ENCODE measurements at places on chromosomes 5 and 9.

GRCh38 chr9:89204801-89205200 lies 26.2 kb upstream of the SHC3 start:
- H3K4me3 ChIP-seq: no peak overlapping the region
- H3K27ac ChIP-seq: no peak overlapping the region
- no peaks in the 10 kb centered on the region for H3K4me1 ChIP-seq

- no peak for DNase-seq
- H3K27ac ChIP-seq: no peak overlapping the region
- no peaks in the 10 kb centered on the region for H3K4me1 ChIP-seq
- no peak overlapping the region for H3K4me3 ChIP-seq
- no peaks in the 10 kb centered on the region for H3K36me3 ChIP-seq
- peaks cover 31% of the 10 kb centered on the region for H3K27me3 ChIP-seq
These were observed 74.8 kb upstream of the RAPGEF1 start for GRCh38 chr9:131814707-131815106.

DNA sequence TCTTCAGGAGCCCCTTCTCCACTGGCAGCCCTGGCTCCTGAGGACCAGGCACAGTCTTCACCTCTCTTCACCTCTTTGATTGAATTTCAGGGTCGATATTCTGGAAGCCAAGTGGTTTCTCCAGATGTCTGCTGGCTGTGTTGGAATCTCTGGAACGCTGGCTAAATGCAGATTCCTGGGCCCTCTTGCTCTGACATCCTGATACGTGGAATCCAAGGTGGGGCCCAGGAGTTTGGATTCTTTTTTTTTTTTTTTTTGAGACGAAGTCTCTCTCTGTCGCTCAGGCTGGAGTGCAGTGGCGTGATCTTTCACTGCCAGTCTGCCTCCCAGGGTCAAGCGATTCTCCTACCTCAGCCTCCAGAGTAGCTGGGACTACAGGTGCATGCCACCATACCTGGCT lies 26.8 kb upstream of the IER5L start:
- H3K27me3 ChIP-seq: no peaks in the 10 kb centered on the region
- no peaks in the 10 kb centered on the region for H3K36me3 ChIP-seq
- H3K27ac ChIP-seq: no peak overlapping the region
- no peak overlapping the region for H3K4me3 ChIP-seq

- DNase-seq: no peak
- H3K4me3 ChIP-seq: no peak overlapping the region
- peaks cover 5% of the 10 kb centered on the region for H3K36me3 ChIP-seq
- no peaks in the 10 kb centered on the region for H3K27me3 ChIP-seq
These were observed 12.6 kb downstream of the QSOX2 start for GRCh38 chr9:136232969-136233368.

DNA sequence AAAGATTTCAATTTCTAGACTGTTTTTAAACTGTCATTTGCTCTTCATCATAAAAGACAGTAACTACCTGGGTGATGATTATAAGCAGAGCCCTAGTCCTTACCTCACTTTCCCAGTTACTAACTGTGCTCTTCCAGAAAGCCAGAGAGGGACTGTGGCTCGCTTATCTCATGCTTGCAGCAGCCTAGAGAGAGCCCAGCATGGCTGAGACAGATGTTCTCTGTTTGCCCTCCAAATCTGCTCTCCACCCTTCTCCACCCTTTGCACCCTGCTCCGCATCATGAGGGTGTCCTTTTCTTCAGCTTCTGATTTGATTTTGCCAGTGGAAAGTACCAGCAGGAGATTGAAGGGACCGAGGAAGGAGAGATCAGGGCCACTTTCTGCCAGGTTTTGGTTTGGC lies 61.2 kb upstream of the SELENOP start:
- peaks cover 30% of the 10 kb centered on the region for H3K27me3 ChIP-seq
- no peak overlapping the region for H3K4me3 ChIP-seq
- DNase-seq: no peak
- H3K27ac ChIP-seq: no peak overlapping the region

GRCh38 chr5:59245198-59245597 lies 648.3 kb downstream of the PDE4D start:
- no peaks in the 10 kb centered on the region for H3K36me3 ChIP-seq
- no peaks in the 10 kb centered on the region for H3K4me1 ChIP-seq

DNA sequence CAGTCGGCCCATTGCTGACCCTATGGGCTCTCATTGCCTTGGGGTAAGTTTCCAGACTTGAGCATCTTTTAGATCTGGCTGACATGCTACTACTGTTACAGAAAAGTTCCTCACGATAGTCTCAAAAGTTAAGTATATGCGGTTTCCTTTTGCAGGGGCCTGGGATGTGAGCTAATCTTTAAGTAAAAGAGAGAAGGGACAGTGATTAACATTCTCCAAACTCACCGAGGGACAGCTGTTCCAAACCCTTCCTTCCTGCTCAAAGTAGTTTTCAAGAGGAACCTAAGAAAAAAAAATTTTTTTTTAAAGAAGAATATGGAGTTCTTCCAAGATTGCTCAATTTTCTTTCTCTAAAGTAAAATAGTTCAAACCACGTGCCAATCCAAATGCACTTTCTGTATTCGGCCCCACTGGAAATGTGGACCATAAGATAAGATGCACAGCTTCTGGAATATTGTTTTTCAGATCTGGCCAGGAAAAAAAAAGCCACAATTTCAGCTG lies 168.0 kb upstream of the SPRY4 start:
- DNase-seq: no peak
- H3K27me3 ChIP-seq: peaks cover 2% of the 10 kb centered on the region
- no peak overlapping the region for H3K27ac ChIP-seq
- no peaks in the 10 kb centered on the region for H3K36me3 ChIP-seq
- no peak overlapping the region for H3K4me3 ChIP-seq

GRCh38 chr5:122091936-122092600 lies 14.0 kb upstream of the LOX start:
- no peaks in the 10 kb centered on the region for H3K27me3 ChIP-seq
- no peaks in the 10 kb centered on the region for H3K36me3 ChIP-seq
- H3K4me3 ChIP-seq: no peak overlapping the region
- no peaks in the 10 kb centered on the region for H3K4me1 ChIP-seq
- H3K27ac ChIP-seq: no peak overlapping the region

DNA sequence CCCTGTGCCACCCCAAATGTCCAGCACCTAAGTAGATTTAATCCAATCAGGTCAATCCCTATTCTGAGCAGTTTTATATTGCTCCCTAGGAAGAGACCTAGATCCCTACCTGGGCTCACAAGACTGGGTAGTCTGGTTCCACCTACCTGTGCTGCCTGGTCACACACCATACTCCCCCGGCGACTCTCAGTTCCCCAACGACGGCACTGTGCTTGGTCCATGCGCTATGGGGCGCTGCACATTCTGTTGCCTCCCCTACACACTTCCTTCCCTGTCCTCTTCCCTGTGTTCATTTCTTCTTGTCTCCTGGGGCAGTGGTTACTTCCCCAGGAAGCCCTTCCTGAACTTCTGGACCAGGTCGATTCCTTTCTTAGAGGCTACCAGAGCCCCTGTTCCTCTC lies 109.9 kb upstream of the IL12B start:
- no peaks in the 10 kb centered on the region for H3K36me3 ChIP-seq
- no peak overlapping the region for H3K27ac ChIP-seq
- no peak overlapping the region for H3K4me3 ChIP-seq

GRCh38 chr9:108551030-108551841 lies 304.6 kb downstream of the ACTL7B start:
- H3K27me3 ChIP-seq: peaks cover 3% of the 10 kb centered on the region
- DNase-seq: no peak
- no peaks in the 10 kb centered on the region for H3K4me1 ChIP-seq
- no peak overlapping the region for H3K27ac ChIP-seq

DNA sequence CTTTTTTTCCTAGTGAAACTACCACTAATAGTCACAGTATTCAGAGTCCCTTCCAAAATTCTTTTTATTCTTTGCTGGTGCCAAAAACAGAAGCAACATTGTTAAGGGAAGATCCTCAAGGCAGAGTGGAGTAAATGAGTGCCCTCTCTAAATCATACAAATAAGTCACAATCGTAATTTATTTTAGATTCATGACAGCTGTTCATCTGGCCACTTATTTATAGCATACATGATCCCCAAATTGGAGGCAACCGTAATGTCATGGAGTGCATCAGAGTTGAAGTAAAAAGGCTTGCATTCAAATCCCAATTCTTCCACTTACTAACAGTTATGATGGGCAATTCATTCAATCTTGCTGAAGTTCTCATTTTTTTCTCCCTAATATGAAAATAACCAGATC lies 33.4 kb downstream of the POLK start:
- no peak overlapping the region for H3K4me3 ChIP-seq
- DNase-seq: no peak
- no peaks in the 10 kb centered on the region for H3K27me3 ChIP-seq
- no peaks in the 10 kb centered on the region for H3K36me3 ChIP-seq
- peaks cover 4% of the 10 kb centered on the region for H3K4me1 ChIP-seq
- no peak overlapping the region for H3K27ac ChIP-seq

GRCh38 chr9:100990605-100991381 lies 37.7 kb upstream of the PLPPR1 start:
- H3K4me1 ChIP-seq: no peaks in the 10 kb centered on the region
- H3K36me3 ChIP-seq: no peaks in the 10 kb centered on the region
- H3K27me3 ChIP-seq: no peaks in the 10 kb centered on the region
- no peak for DNase-seq

GRCh38 chr5:103498211-103498610 lies 64.4 kb downstream of the NUDT12 start:
- no peak for DNase-seq
- no peaks in the 10 kb centered on the region for H3K4me1 ChIP-seq
- H3K27ac ChIP-seq: no peak overlapping the region
- no peaks in the 10 kb centered on the region for H3K36me3 ChIP-seq
- peaks cover 15% of the 10 kb centered on the region for H3K27me3 ChIP-seq

Measured in naive B cell (primary cell).